T-helper 1 cell (primary cell): ENCODE measurements at places on chromosomes 2 and 18.
A peak's percentile ranks its signal among the peaks of the same experiment; 100 is the strongest.

DNA sequence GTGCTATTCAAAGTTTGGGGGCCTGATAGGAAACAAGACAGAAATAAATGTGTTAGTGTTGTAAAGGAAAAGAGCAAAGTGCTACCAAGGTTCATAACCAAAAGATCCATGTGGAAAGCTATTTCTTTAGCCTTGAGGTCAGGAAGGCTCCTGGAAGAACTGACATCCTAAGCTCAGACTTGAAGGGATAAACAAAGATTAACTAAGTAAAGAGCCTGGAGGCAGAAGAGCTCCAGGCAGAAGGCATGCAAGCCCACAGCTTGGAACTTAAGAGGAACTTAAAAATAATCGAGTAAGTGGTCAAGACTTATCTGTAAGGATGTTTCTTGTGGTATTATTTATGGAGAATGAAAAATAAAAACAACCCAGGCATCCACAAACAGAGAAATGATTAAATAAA lies 245.0 kb upstream of the MGAT5 start:
- no peak for DNase-seq

- no peak for DNase-seq
Observed at GRCh38 chr2:121103960-121104359, 181.0 kb downstream of the TFCP2L1 start.

GRCh38 chr2:157441072-157441454 lies 2.8 kb downstream of the CYTIP start:
- peak; percentile 42 for DNase-seq

GRCh38 chr18:64712035-64712434 lies 563.1 kb upstream of the LINC00305 start:
- no peak for DNase-seq

GRCh38 chr2:66530651-66531050 lies 95.7 kb downstream of the MEIS1 start:
- DNase-seq, result no peak

DNA sequence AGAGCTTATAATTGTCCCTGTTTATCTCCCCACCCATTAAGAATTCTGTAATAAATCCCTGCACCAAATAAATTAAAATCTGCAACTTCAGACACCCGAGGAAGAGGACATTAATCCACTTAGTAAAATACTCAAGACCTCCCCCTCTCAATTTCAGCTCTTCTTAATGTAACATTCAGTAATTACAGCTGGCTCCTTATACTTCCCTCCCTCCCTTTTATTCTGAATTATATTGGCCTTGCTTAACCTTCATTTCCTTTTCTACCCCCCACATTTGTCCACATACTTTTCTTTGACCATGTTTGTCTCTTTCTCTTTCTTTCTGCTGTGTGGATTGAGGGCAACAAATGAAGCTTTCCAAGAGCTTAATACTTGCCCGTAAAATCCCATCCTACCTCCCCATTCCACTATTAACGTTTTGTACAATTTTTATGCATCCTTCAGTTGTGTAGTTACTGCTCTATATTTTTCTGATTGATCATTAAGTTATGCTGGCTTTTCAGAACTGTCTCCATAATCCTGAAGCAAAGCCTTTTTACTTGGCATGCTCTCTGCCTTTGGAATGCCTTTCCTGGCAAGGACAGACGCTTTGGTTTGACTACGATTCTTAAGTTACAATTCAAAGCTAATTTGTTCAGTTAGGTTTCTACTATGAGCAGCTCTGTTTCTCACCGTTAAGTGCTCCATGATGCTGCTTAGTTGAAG lies 580.1 kb downstream of the ZEB2 start:
- DNase-seq, result no peak

DNA sequence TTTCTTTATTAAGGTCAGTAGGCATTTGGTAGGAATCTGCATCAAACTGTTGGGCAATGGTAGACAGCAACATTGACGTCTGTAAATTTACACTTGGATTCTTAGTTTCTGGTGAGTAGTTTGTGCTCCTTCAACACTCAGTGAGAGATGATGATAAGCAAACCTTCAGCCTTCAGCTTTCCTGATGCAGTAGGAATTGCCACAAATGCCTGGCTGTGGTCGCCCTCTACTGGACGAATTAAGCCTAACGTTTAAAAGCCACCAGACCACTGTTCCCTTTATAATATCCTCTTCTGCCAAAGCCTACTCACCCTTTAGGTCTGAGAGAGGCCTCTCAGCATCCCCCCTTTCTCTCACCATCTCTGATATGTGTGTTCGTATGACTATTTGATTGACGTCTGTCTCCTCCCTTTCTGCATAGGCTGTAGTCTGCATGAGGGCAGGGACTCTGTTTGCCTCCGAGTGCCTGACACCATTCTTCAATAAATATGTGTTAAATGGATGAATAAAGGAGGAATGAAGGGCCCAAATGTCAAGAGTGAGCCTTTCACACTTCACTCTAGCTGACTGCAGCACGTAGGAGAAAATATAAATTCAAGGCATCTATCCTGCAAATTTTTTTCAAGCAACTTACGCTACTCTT lies 47.0 kb upstream of the PLEKHM3 start:
- DNase-seq, result peak; percentile 11

- DNase-seq, result no peak
Observed at GRCh38 chr2:193743089-193743488, 1548.4 kb upstream of the TMEFF2 start.

DNA sequence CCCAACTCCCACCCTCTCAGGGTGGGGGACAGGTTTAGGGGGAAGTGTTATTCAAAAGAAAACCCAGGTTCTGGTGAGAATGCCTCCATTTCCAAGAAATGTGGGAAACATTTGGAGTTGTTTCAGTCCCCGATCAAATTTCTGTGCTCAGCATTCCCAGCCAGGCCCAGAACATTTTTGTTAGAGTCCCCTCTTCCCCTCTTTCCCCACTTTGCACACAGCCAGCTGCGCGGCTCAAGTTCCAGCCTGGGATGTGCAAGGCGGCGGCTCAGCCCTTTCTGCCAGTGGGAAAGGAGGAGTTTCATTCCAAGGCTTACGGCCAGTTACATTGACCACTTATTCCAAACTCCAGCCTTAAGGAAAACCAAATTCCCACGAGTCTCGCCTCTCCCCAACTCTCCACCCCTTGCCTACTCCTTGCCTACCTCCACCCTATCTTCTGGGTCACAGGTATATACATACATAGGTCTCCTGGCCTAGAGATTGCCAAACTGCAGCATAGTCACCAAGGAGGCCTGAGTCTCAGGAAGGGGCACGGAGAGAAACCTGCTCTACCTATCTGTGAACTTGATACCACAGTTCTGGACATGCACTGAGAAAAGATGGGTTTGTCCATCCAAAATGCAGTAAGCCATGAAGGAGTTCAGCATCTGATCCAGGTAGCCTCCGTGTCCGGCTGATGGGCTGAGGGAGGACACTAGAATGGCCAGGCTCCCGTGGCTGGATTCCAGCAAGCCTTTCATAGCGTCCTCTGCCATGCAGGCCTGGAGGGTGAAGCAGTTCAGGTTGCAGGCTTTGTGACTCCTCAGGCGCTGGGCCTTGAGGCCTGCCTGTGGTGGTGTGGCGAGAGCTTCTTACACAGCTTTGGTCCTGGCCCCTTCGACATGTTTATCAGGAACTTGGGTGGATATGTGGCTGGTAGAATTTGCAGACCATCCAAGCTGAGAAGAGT lies 154.5 kb downstream of the ZFP36L2 start:
- no peak for DNase-seq

DNA sequence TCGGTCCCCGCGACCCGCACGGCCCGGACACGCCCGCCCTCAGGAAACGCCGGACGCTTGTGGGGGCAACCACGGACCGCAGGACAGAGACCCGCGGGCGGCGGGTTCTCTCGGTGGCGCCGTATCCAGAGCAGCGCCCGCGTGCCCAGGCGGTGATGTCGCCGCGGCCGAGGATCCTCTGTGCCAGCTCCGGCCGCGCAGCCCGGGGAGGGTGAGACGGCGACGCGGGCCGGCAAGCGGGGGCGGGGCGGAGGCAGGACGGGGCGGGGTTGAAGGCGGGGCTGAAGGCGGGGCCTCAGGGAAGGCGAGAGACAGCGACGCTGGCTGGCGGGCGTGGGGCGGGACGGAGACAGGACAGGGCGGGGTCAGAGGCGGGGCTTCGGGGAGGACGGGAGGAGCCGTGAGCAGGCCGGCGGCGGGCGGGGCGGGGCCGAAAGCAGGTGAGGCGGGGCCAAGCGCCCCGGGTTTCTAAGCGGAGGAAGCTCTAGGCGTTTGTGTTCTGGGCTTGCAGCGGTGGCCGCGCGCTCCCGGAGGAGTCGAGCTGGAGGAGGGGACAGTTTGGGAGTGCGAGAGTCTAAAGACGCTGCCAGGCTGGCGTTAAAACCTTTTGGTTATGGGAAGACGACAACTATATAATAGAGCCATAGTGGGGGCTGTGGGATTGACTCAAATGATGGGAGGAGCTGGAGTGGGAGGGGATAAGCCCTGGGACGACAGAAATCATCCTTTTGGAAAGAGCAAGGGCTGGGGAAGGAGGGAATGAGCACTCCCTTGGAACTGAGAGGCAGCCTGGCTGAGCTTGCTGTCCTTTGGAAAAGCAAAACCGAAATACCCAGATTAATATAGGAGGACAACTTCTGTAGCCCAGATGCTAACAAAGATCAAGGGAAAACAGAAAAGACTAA lies at the start of gene DSEL:
Gene DSEL, minus strand, starts transcription at position 182 of the 905 bp plus-strand sequence. CDS start 2,112 bp downstream, outside the sequence.
- peak; percentile 98 for DNase-seq

DNA sequence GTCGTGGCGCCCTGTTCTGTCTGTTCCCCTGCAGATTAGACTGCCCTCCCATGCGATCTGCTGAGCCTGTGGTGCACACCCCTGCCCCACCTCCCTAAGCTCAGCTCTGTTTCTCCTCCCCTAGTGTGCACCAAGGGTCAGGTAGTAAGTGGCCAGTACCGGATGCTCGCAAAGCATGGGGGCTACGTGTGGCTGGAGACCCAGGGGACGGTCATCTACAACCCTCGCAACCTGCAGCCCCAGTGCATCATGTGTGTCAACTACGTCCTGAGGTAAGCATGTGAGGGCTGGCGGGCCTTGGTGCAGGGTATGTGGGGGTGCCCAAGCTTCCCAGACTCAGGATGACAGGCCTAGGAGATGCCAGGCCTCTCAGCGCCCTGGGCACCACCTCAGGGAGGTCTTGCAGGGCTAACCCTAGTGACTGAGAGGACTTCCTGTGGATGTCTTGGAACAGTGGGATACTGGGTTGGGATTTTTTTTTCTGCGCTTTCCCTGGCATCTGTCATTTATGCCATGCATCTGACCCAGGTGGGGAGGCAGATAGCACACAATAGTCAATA lies 78.4 kb downstream of the EPAS1 start:
- no peak for DNase-seq

DNA sequence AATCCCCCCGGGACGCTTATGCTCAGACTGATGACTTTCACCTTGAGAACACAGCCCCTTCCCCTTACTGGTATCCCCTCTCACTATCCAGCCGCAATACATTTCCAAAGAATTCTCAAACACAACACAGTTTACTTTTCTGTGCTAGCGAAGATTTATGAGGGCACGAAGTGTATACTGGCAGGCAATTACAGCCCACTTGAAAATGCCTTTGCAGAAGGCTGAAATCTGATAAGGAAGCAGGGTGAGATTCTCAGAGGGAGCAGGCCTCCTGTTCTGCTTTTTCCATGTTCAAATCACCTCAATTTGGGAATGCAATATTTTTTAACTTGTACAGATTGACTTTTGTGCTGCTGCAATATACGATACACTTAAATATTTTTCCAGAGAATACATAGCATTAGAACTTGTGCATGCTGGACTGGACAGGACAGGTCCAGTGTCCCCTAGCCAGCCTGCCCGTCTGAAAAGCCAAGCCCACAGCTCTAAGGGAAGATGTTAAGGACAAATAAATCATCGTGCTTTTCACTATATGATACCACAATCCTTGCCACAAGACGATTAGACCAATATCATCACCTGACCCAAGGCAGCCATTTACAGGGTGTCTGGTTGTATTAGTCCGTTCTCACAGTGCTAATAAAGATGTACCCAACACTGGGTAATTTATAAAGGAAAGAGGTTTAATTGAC lies 262.1 kb downstream of the EPHA4 start:
- no peak for DNase-seq

- DNase-seq, result no peak
Observed at GRCh38 chr2:241366678-241367077, 10.6 kb downstream of the FARP2 start.

DNA sequence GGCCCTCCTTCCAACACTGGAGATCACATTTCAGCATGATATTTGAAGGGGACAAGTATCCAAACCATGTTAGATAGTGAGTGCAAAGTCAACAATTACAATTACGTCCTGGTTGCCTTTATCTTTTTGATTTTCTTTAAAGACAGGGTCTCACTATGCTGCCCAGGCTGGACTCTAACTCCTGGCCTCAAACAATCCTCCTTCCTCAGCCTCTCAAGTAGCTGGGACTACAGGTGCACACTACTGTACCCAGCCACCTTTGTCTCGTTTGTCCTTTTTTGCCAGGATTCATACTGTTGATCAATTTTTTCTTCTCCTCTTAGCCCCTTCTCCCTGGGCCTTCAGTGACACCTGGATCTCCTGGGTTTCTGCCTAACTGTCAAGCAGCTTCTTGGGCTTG lies 240.5 kb upstream of the FANCL start:
- no peak for DNase-seq

DNA sequence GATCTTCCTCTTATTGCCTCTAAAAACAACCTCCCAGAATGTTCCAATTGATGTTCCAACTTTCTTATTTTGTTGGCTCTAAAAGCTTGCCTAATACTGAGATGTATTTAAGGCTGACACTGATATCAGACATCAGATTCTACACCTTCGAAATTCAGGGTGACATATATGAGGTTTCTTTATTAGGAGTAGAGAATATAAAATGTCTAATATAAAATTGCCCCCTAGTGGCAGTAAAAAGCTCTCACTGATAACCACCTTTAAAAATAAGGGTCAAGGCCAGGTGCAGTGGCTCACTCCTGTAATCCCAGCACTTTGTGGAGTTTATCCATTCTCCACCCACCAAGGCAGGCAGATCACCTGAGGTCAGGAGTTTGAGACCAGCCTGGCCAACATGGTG lies 789.7 kb upstream of the SLC39A10 start:
- DNase-seq, result no peak

GRCh38 chr2:47295131-47295980 lies 107.6 kb upstream of the MSH2 start:
- DNase-seq, result no peak

DNA sequence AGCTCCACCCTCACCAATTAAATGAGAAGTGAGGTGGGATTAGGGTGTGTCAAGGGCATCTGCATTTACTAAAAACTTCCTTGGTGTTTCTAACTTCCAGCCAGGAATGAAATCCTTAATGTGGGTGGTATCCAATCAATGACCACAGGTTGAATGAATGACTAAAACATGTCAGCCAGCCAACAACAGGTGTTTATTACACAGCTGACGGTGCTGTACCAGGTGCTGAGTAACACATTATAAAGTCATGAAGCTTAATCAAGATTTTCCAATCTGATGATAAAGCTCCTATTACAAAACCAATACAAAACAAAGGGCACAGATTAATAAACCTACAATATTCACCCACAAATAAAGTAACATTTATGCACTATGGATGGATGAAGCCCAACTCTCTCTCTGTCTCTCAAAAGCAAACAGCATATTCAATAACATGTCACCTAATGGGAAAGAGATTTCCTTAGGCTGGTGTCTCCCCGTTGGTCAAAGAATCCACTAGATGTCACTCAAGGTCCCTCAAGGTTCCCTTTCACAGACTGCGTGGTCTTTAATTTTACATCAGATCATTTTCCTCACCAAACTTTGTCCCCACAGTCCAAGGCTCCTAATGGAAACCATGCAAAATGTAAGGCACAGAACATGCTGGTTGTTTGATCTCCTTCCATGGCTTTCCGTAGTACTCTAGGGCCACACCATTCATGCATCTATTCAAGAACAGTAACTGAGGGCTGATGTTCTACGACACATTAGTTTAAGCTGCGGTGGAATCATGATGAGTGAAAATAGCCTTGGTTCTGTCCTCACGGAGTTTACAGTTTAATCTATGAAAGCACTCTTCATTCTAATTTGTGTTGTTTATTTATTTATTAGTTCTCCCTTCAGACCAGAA lies 6.4 kb upstream of the PTPN4 start:
- DNase-seq, result no peak
